ENCODE measurements at places on chromosomes 3 and 15. TPM values are rescaled to one million over a fixed set of nuclear protein-coding genes. Genes with fewer than 3 reads are reported as not detected.

UROC1 gene
- 0.06 TPM for polyA plus RNA-seq

TMEM266 gene
- 13.0 TPM for polyA plus RNA-seq

SSUH2 gene
- polyA plus RNA-seq, result 4.6 TPM

SNX22 gene
- 1.3 TPM for polyA plus RNA-seq

TMCC1 gene
- polyA plus RNA-seq, result 28.4 TPM

MYZAP gene
- 6.5 TPM for polyA plus RNA-seq

UPK1B gene
- polyA plus RNA-seq, result 13.2 TPM

GRCh38 chr15:98794748-98795147 is 146.4 kb downstream of the IGF1R start:
- no peak for DNase-seq

DNA sequence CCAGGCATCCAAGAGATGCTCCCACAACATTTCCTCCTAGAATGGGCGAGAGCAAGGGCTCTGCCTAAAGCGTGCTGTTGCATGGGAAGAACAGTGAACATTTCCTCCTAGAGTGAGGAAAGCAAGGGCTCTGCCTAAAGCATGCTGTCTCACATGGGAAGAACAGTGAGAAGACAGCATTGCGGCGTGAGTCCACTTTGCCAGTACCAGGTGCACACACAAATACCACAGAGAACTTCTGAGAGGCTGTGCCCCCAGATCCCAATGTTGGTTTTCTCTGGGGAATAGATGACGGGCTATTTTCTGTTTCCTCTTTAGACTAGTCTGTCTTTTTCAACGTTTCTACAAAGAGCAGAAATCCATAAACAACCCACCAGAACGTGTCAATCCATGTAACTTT is 142.9 kb downstream of the LRRK1 start:
- DNase-seq, result no peak

- DNase-seq, result no peak
Measured at GRCh38 chr3:56782215-56782614, 19.5 kb downstream of the ARHGEF3 start.

GRCh38 chr3:113249601-113250000 is 38.2 kb downstream of the BOC start:
- no peak for DNase-seq

DNA sequence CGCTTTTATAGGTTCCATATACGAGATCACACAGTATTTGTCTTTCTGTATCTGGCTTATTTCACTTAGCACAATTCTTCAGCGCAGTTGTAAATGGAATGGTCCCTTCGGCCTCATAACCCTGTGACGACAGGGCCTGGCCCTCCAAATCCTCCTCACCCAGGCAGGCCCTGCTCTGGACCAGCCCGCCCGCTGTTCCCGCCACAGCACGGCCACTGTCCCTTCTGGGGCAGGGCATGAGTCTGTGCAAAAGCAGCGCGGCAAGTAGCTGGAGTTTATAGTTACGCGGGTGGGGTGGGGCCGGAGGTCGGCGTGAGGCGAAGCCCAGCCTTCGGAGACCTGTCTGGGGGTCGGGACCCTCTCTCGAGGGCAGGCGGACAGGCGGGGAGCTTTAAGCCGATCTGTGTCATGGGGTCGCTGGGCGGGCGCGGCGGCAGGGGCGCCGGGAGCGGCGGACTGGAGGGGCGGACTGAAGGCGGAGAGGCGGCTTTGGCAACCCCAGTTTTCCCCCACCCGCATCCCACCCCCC is 543 bp downstream of the ARPIN start:
- DNase-seq, result no peak

- no peak for DNase-seq
Measured at GRCh38 chr15:76565366-76565765, 228.8 kb downstream of the ISL2 start.
